AG09309 (cell line): ENCODE measurements at places on chromosomes 3 and 15.

DNA sequence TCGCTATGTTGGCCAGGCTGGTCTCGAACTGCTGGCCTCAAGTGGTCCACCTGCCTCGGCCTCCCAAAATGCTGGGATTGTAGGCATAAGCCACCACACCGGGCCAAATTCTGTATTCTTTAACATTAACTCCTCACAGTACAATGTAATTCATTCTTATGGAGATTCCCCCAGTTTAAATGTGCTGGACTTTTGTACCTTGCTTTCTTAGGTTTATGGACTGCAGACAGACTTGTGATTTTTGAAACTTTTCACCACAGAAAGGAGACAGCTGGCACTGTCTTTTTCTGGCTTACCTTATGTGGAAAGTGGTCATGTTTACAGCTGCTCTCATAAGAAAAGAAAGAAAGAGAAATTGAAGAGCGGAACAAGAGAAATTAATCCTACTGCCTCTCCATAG, 103.8 kb downstream of the IQCH start:
- no peak for DNase-seq

GRCh38 chr3:65811892-65812291, 226.8 kb downstream of the MAGI1 start:
- DNase-seq = peak; percentile 28

GRCh38 chr3:38190481-38190881, 25.1 kb downstream of the OXSR1 start:
- DNase-seq = no peak

- peak; percentile 5 for DNase-seq
Observed at GRCh38 chr3:129549006-129549800, 6.2 kb downstream of the H1-8 start.

- DNase-seq = no peak
Observed at GRCh38 chr15:101689901-101690300, 34.4 kb downstream of the TARS3 start.

DNA sequence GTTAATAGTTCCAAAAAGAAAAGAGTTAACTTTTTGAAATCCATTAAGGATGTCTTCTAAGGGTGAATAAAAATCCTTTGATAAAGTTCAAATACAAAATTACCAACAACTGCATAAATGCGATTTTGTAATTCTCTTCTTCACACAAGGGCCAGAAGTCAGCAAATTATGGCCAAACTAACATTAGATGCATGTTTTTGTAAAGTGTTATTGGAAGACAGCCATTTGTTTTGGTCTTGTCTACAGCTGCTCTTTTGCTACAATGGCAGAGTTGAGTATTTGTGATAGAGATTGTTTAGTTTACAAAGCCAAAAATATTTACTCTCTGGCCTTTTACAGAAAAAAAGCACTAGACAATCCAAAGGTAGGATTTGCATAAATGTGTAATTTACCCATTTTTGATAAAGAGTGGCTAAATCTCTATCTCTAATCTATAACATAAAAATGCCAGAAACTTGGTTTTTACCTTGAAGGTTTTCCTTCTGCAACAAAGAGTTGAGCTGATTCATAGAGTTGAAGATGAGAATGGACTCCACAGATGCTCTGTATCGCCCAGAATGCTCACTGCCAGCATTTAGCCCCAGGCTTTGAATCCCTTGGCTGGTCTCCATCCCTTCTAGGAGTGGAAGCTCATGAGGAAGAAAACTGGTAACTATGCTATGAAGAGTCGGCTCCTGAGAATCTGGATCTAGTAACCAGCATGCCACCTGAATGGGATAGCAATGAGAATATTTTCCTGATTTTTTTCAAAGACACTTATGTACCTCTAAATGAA, 64.5 kb downstream of the POLQ start:
- no peak for DNase-seq

DNA sequence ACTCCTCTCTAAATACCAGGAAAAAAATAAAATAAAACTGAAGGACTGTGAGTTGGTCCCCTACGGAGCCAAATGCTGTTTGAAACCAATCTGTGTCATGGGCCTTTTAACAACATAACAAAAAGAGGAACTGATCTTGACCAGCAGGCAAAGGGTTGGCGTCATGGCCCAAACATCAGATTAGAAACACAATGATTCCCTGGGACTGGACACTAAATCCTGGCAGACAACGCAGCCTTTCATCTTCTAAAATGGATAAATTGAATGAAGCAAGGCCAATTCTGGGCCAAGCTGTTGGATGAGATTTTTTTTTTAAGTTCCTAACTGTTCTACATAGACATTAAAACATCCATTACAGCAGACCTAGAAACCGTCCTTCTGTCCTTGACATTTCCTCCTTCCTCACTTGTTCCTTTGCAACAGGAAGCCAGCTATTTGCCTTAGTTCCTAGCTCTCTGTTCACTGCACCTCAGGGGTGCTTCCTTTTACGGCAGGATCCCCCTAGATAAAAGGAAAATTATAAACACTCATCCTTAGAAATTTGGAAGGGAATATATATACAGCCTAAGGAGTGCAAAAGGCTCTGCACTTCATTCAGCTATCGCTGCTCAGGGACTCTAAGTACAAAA, 21.6 kb upstream of the TAFA4 start:
- DNase-seq = no peak

DNA sequence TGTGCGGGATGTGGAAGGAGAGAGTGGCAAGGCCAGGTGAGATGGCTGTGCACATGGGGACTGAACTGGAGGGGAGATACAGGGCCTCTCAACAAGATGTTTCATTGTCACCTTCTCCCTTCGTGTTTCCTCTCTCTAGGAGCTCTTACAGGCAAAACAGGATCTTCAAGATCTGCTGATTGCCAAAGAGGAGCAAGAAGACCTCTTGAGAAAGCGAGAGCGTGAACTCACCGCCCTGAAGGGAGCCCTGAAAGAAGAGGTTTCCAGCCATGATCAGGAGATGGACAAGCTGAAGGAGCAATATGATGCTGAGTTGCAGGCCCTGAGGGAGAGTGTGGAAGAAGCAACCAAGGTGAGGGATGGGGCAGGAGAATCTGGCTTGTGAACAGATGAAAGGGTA, 85.2 kb downstream of the CGNL1 start:
- no peak for DNase-seq

- DNase-seq = no peak
Observed at GRCh38 chr15:69074843-69075224, 60.3 kb downstream of the NOX5 start.

DNA sequence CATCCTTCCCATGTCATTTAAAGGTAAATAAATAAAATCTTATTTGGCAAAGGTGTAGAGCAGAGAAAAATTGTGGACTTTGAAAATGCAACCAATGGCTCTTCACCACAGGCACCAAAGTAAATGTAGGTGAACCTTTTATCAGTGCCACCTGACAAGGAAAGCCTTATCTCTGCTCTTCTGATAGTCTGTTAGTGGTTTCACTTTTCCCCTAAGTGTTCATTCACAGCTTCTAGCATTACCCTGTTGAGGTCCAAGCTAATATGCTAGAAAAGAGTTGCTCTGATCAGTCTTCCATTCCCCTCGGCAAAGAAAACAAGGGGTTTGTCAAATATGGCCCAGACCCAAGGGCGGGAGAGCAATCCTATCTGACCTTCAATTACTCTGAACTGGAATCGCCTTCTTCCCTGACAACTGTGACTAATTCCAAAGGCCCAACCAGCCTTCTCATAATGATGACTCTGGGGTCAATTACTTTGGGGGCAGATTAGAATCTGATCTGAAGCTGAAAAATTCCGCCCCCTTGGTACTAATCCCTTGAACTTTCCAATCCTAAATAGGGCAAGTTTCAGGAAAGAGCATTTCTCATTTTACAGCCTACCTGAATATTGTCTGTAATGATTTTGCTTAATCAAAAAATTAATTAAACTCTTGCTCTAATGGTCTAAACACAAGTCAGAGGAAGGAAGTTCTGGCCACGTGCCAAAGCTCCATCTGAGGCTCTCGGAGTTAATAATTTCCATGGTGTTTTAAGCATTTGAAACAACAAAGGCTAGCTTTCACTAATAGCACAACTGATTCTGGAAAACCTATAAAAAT, 52.4 kb downstream of the SETMAR start:
- no peak for DNase-seq

DNA sequence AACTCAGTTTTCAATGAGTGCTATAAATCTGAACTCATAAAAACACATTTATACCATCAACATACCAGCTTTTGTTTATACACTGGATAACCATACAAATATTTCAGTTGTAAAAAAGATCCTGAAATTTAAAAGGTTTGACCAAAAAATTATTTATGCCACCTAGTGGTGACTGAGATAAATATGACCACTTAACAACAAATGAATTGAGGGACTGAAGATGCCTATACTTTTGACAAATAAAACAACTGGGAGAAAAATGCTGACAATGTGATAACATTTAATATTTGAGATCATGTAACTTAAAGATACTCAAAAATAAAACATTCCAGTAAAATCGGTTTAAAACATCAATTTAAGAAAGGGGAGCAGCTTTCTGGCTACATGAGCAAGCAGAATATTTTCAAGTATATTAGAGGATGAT, 30.4 kb downstream of the ATG3 start:
- DNase-seq = peak; percentile 3

DNA sequence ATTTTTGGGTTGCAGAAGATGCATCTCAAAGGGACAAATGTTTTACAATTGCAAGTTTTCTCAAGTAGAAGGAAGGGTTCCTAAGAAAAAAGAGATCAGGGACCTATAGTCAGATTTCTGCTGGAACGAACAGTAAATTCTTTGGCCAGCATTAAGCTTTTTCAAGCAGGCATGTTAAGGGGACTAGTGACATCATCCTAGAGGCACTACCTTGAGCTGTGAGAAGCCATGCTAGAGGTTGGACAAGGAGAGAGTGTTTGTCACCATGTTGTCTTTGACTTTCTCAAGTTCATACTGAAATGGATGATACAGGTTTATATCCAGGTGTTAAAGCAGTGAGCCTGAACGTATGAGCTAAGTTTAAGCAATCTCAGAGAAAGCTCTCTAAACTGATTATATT, 85.2 kb upstream of the WDR72 start:
- no peak for DNase-seq

DNA sequence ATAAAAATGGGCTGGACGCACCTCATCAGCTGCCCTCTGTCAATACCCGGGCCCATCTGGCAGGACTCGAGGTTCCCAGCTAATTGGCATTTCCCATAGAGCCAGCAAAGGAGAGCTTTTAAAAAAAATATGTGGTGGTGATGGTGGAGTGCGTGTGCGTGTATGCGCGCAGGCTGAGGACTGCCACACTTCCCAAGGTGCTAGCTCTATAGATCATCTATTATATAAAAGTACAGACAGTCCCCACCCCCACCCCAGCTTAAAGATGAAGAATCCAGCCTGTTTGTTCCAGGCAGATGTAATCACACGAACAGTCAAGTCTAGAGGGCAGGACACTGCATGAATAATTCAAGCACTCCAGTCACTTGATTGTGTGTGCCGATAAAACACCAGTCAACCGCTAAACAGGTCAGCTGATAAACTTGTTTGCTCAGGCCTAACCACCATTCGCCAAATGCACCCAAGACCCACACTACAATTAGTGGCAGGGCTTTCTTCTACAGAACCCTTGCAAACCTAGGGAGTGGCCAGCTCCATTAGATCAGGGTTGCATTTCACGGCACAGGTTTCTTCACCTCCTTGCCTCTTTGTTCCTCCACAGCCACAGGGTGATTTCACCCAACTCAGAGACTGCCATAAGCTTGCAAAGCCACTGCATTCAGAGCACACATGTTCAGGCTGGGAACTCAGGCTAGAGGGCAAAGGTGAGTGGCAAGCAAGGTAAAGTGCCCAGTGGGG, 5.8 kb downstream of the TLE3 start:
- no peak for DNase-seq

GRCh38 chr3:48686538-48687219, 964 bp upstream of the NCKIPSD start:
- no peak for DNase-seq

- no peak for DNase-seq
Observed at GRCh38 chr3:195087328-195087727, 183.6 kb downstream of the XXYLT1 start.

DNA sequence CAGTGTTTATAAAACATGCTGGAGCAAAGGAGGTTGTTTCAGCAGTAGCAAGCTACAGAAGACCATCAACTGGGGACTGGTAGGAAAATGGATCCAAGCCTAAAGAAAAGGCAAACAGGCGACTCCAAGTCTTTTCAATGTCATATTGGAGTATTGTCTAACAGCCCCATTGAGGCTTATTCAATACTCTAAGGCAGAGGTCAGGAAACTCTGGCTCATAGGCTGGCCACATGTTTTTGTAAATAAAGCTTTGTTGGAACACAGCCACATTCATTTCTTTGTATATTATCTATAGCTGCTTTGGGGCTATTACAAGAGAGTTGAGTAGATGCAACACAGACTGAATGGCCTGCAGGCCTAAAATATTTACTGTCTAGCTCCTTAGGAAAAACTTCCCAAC, 77.5 kb downstream of the RPL22L1 start:
- DNase-seq = no peak

- no peak for DNase-seq
Observed at GRCh38 chr15:82807920-82808633, 1.4 kb upstream of the WHAMM start.

GRCh38 chr3:174792864-174793263, 66.3 kb upstream of the NAALADL2 start:
- DNase-seq = no peak

- DNase-seq = no peak
Observed at GRCh38 chr15:58432401-58432800, 610 bp downstream of the LIPC start.

- no peak for DNase-seq
Observed at GRCh38 chr3:19994796-19995195, 17.3 kb downstream of the PP2D1 start.

GRCh38 chr3:130077636-130078035, 4.0 kb upstream of the ALG1L2 start:
- DNase-seq = no peak

GRCh38 chr3:104755791-104756190, 610.9 kb upstream of the ALCAM start:
- no peak for DNase-seq

- no peak for DNase-seq
Observed at GRCh38 chr3:83093222-83093572, 1331.8 kb upstream of the GBE1 start.

DNA sequence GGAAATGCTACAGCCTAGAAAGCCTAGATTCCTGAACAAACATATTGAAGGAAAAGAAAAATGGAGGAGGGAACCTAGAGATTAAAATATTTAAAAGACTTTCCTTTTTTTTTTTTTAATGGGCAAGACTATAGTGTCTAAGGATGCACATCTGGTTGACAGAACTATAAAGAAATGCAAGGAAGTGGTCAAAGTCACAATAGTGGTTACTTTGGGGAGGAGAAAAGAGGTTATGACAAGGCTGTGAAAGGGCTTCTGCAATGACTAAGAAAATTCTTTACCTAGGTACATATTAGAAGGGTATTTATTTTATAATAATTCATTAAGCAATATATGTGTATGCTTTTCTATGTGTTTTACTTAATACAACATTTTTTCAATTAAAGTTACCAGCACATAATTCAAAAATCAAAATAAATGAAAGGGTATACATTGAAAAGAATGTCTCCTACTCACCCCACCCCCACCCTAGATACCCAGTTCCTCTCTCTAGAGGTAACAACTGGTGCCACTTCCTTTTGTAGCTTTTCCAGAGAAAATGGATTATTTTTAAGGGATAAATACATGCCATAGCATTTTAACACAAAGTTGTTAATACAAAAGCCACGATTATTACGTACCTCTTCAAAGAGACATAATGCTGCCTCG, 70.1 kb downstream of the HERC1 start:
- no peak for DNase-seq

GRCh38 chr15:89640245-89640644, 15.0 kb downstream of the KIF7 start:
- no peak for DNase-seq
